Activated T-cell treated with anti-CD3 and anti-CD28 coated beads, Interleukin-2, amount 50 U/mL, for 4 hours (primary cell): ENCODE measurements at places on chromosomes 7 and 10. TPM values are rescaled to one million over a fixed set of nuclear protein-coding genes. Genes with fewer than 3 reads are reported as not detected.

DNA sequence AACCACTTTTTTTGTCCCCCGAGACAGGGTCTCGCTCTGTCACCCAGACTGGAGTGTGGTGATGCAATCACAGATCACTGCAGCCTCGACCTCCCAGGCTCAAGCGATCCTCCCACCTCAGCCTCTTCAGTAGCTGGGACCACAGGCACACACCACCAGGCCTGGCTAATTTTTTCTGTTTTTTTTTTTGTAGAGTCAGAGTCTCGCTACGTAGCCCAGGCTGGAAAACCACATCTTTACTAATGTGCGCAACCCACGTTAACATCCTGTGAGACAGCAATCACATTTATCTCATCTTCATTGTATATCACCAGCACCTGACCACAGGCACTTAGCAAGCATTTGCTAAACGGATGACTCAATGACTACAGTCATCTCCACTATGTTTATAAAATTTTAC is 77.8 kb upstream of the ATP6V0A4 start:
- DNase-seq, result peak; percentile 43

C10orf53 gene
- not detected for total RNA-seq

TLX1 gene
- not detected for total RNA-seq

NPSR1 gene
- total RNA-seq, result not detected

DNA sequence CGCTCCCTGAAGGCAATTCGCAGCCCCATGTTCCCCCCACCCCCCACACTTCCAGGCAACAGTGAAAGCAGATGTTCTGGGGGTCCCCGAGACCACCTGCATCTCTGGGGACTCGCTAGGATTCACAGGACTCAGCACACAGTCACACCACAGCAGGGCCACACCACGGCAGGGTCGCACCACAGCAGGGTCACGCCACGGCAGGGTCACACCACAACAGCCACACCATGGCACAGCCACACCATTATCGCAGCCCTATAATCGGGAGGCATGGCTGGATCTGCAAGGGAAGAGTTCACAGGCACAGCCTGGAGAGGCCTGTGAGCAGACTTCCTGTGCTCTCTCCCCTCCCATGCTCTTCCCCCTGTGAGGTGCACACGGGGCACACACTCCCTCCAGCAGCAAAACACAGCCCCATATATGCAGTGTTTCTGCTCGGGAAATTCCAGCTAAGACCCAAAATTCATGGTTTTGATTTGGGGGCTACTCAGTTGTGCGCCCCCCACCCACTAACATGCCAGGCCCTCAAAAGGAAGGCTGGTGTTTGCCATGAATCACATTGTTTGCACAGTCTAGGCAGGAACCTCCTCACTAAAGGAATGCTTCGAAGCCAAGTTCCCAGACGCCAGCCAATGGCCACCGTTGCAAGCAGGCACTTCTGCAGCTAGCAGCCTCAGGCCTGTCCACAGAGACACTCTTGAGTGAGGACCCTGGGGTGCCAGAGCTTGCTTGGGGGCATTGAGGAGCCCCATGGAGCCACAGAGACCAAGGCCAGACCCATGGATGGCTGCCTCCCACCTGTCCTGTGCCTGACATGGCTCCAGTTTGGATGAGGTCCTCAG is 7.0 kb upstream of the DPYSL4 start:
- DNase-seq, result no peak

- DNase-seq, result no peak
Observed at GRCh38 chr7:40221836-40222235, 87.0 kb downstream of the SUGCT start.

MYO3A gene
- not detected for total RNA-seq

- DNase-seq, result no peak
Observed at GRCh38 chr10:114758331-114758730, 63.2 kb upstream of the FHIP2A start.

- no peak for DNase-seq
Observed at GRCh38 chr10:44713307-44713706, 197.8 kb upstream of the TMEM72 start.

GRCh38 chr10:102949916-102950315 is 31.8 kb downstream of the CNNM2 start:
- DNase-seq, result no peak

GRCh38 chr7:107315716-107316220 is 147.0 kb downstream of the HBP1 start:
- no peak for DNase-seq

DNA sequence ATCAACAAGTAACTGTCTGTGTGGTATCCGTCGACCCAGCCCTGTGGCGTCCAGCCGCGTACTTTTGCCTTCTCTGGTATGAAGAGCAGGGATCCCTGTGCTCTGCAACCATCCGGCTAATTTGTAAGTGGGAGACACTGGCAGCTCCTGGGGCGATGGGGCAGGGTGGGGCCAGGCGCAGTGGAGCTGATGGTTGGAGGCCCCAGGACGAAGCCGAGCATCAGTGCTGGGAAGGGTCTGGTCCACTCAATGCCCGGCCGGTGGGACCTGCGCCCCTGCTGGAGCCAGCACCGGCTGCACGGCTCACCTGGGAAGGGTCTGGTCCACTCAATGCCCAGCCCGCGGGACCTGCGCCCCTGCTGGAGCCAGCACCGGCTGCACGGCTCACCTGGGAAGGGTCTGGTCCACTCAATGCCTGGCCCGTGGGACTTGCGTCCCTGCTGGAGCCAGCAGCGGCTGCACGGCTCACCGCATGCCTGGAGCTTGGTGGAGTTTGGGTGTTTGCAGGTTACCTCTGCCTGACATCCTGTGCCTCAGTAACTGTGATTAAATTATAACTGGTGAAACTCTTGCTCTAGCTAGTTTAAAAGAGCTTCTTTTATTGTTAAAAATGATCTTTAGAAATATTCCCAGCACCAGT is 96.1 kb downstream of the NKX6-2 start:
- DNase-seq, result no peak

- no peak for DNase-seq
Observed at GRCh38 chr10:108849688-108850087, 1073.6 kb downstream of the XPNPEP1 start.

- no peak for DNase-seq
Observed at GRCh38 chr10:32035038-32035437, 21.2 kb downstream of the KIF5B start.

GRCh38 chr10:23918090-23918723 is 290.7 kb upstream of the KIAA1217 start:
- no peak for DNase-seq

DNA sequence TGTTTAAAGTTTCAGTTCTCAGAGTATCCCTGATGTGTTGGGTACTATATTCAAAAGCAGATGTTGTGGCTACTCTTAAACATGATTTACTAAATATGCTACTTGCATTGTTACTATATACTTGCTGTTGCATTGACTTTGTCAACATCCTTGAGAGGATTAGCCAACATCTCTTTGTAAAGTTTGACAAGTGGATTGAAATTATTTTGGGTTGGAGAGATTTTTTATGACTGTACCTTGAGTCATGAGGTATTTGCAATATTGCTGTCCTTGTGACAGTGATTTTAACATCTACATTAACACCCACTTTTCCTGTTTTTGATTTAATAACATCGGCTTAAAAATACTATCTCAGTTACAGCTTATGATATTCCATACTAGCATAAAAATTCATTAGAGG is 31.9 kb downstream of the MRC1 start:
- DNase-seq, result no peak

ERVW-1 gene
- total RNA-seq, result not detected

- DNase-seq, result no peak
Observed at GRCh38 chr7:39952803-39953202, 2.7 kb downstream of the CDK13 start.

GRCh38 chr7:49344556-49344955 is 420.2 kb downstream of the CDC14C start:
- no peak for DNase-seq

- DNase-seq, result peak; percentile 27
Observed at GRCh38 chr7:150978126-150978789, at the start of gene KCNH2. Gene KCNH2 (minus strand): TSS chr7:150978321. CDS start chr7:150977913, 408 bp downstream.

DNA sequence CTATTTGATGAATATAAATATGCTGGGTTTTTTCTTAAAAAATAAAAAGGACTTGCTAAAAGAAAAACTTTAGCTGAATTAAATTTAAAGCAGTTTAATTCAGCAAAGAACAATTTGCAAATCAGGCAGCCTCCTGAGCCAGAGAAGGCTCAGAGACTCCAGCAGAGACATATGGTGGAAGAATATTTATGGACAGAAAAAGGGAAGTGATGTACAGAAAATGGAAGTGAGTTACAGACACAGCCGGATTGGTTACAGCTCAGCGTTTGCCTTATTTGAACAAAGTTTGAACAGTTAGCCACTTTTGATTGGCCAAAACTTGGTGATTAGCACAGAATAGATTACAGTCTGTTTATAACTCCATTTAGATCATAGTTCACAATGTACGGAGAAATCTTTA is 110.3 kb downstream of the GAD2 start:
- DNase-seq, result no peak

DNA sequence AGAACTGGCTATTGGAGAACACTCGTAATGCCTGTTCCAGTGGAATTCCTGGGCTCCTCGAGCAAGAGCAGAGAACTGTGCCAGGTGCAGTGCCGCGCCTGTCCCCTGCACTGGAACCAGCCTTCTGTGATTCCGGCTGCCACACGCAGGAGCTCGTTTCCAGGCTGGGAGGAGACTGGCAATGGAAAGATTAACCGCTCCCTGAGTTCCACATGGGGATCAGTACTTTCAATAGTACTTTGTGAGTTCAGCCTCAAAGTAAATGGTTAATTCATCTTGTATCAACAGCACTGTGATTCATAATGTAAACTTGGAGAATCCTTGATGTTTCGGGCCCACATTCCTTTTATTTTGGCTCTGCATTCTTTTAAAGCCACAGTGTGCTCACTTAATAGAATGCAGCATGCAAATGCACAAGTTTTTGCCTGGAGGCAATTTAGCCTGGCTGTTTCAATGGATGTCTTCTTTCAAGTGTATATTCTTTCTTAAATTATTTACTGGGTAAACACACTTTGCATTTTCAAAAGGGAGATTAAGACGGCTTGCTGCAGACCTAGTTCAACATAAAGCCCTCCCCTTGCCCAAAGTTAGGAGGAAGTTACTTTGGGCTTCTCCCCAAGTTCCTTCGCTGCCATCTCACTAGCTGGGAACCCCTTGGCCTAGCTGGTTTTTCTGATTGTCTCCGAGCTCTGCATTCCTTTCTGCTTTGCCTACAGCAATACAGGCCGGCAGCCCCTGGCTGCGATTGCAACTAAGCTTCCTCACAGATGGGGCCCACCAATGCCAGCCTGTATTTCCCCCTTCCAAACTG is 138.1 kb upstream of the TCF7L2 start:
- DNase-seq, result no peak

GRCh38 chr7:3200504-3200903 is 100.5 kb upstream of the SDK1 start:
- no peak for DNase-seq
